ENCODE measurements at places on chromosomes 3 and 15.

GRCh38 chr3:20069178-20069532, 28.9 kb downstream of the KAT2B start:
- no peak for DNase-seq

DNA sequence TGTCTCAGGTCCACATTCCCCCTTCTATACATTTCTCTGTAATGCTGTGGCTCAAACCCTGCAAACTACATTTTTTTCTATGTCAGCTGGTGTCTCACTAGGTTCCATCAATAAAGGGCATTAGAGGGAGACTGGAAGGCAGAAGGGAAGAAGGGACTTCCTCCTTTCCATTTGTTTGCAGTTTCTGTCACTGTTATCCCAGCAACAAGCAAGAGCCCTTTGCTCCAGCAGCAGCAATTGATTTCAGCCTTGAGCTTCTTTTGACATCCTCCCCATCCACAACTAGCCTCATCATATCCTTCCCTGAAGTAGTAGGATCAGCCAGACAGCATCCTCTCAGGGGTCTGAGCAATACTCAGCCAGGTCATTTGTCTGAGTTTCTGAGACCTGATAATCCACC, 5.3 kb upstream of the NCK1 start:
- no peak for DNase-seq

DNA sequence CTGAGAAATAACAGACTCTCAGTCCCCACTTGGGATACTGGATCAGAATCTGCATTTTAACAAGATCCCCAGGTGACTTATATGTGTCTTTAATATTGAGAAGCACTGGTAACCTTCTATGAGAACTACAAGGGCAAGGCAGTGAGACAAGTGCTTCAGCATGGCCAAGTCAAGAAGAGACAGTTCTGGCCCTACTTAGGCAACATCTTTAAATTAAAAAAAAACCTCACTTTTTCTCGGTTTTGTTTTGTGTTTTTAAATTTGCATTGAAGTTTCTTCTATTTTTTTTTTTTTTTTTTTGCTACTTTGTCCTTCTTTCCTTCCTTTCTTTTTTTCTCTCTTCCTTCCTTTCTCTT, 42.5 kb upstream of the SPTSSB start:
- no peak for DNase-seq

GRCh38 chr3:48356419-48356818, 15.6 kb upstream of the FBXW12 start:
- DNase-seq = no peak

- peak; percentile 27 for DNase-seq
Measured at GRCh38 chr15:49155834-49156627, 632 bp upstream of the COPS2 start.

GRCh38 chr3:47877290-47877689, 74.4 kb downstream of the DHX30 start:
- no peak for DNase-seq

- DNase-seq = peak; percentile 58
Measured at GRCh38 chr15:65376767-65377104, 1.1 kb downstream of the IGDCC3 start.

DNA sequence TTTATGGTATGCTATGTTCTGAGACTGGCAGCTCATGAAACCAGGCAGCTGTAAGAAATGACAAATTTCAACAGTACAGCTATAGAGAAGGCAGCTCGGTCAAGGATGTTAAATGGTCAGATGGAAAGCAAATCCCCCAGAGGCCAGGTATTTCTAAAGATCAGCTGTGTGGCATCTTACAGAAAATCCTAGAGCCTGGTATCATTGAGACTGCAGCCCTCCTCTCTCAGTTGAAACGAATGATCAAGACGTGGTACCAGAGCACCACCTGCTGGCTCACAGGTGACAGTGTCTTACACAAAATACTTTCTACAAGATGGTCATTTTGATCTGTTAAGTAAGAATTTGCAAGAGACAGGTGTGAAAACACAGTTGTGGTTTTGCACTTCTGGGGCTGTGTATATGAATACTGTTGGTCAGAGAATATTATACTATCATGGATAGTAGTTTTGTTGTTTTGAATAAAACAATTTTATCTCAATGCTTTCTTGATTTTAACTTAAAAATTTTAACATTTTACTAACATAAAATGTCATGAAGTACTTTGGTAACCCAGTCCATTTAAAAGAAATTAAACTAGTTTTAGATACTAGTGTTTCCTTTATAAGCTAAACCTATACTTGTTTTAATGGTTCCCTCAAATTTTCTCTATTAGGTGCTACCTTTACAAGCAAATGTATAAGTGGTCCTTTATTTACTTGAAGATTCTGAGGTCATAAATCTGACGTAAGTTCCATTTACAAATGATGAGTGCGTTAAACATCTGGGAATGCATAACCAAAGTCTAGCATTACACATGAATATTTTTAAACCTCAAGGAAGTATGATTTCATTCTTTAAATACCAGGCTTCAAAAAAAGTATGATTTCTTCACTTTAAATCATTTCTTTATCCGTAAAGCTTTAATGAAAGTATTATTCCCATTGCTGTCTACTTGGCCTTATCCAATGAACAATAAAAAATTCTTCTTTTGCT, 121.8 kb downstream of the PDZRN3 start:
- DNase-seq = peak; percentile 71

- DNase-seq = no peak
Measured at GRCh38 chr3:134229038-134229437, 21.6 kb downstream of the RYK start.

DNA sequence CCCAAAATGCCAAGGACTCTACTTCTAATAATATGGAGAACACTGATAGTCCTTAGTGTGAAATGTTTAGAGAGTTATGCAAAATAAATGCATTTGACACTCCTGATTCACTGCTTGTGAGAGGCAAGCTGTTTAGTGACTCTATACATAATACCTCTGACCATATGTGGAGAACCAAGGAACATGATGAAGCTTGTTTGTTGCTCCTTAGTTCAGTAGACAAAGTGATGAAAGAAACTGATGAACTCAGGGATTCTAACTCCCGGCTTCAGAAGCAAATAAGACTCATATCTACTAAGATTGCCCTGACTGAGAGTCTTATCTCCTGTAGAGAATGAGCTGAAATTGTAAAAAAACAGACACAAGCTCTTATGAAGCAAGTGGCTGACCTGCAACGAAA, 41.3 kb downstream of the PEX5L start:
- DNase-seq = no peak

GRCh38 chr3:163327086-163327485, 1751.2 kb downstream of the SI start:
- DNase-seq = no peak

DNA sequence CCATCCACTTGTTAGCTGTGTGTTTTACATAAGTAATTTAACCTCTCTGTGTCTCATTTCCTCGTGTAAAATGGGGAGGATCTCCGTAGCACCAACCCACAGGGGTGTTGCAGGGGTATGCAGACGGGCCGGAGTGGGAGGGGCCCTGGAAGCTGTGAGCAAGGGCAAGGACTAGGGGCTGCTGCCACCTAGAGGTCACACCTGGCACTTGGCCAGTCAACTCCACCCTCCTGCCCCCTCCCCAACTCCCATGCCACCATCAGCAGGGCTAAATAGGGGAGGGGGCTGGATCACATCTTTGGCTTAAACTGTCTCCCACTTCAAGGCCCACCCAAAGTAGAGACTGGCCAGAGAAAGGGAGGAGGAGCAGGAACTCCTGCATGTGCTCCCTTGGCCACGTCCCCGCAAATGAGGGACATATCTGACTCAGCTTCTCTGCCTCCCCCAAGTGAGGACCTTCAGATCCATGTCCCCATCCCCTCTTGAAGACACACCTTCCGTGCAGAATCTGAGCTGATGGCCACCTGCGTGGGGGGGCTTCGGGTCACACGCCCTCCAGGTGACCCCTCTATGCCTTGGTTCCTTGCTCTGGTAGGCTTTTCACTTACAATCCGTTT, 2.6 kb downstream of the CCDC9B start:
- DNase-seq = peak; percentile 84

GRCh38 chr3:34568766-34569165, 770.3 kb downstream of the PDCD6IP start:
- peak; percentile 0 for DNase-seq

- DNase-seq = no peak
Measured at GRCh38 chr3:127998596-127998995, 53.6 kb upstream of the SEC61A1 start.

- DNase-seq = peak; percentile 31
Measured at GRCh38 chr15:67824197-67824968, 926 bp upstream of the SKOR1 start.

DNA sequence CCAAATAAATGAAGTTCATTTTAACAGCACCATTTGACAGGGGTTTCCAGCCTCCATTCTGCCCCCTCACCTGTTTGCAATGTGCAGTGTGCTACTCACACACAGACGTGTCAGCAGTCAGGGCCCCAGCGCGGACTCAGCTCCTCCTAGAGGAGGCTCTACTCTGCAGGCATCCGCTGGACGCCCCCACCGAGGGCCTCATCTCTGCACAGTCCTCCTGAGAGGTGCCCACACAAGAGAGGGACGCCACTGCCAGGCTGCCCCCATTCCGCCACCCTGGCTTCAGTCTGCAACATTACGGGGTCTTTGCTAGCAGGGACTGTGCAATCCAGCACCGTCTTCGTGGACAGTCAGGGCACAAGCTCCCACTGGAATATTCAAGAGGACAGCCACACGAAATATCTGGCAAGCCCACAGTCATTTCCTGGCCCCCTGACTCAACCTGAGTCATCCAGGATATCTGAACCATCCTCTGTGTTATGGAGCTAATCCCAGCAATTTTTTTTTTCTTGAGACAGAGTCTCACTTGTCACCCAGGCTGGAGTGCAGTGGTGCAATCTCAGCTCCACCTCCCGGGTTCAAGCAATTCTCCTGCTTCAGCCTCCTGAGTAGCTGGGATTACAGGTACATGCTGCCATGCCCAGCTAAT, 255.0 kb downstream of the OCA2 start:
- DNase-seq = no peak

DNA sequence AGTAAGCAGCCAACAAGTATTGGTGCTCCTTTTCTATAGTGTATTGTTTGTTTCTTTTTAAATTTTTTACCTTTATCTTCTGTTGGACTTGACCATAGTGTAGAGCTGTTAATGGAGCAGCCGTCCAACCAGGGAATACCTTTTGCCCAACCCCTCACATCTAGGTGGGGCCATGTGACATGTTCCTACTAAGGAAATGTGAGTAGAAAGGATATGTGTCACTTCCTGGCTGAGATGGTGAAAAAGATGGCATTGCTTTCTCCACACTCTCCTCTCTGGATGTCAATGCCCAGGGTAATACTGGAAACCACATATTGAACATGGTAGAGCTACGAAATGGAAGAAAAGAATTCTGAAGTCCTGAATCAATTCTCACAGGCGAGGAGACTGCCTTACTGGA, 218.8 kb downstream of the TBL1XR1 start:
- no peak for DNase-seq

DNA sequence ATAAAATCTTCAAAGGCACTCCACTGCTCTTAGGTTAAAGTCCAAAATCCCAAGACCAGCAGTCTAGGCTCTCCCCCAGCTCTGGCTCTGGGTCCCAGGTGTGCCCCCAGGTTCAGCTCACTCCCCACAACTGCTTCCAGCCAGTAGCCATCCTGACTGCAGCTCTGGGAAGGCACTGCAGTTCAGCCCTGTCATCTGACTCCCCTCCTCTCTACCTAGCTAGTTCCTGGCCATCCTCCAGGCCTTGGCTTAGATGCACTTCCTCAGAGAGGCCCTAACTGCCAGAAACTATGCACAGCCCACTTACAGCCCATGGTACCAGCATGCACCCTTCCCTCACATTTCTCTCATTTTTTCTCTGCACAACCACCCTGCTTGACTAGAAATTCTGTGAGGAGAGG, 25.5 kb downstream of the TBC1D2B start:
- no peak for DNase-seq

- DNase-seq = no peak
Measured at GRCh38 chr3:27224197-27224596, 145.0 kb downstream of the NEK10 start.

DNA sequence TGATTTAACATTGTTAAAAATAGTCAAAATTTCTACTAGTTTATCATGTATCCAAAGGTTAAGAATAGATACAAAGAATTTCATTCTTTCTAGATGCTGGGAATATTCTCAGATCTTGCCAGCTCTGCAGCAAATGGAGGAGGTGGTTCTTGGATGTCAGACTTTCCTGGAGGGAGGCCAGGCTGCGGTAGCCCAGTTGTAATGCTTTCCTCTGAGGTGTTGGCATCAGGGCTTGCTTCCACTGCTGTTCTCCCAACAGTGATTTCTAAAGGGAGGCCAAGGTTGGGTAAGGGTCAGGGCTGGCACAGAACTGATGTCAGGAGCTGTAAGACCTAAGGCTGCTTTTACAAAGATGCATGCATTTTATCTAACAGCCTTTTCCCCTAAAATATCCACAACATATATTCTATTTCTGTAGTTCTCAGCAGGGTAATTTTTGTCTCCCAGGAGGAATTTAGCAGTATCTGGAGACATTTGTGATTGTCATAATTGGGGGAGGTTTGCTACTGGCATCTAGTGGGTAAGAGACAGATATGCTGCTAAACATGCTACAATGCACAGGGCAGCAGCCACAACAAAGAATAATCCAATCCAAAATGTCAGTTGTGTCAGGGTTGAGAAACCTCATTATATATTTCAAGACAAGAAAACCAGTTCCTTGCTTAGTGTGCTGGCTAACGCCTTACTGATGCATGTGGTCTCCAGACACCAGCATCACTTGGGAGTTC, 42.0 kb upstream of the SPTSSB start:
- no peak for DNase-seq

DNA sequence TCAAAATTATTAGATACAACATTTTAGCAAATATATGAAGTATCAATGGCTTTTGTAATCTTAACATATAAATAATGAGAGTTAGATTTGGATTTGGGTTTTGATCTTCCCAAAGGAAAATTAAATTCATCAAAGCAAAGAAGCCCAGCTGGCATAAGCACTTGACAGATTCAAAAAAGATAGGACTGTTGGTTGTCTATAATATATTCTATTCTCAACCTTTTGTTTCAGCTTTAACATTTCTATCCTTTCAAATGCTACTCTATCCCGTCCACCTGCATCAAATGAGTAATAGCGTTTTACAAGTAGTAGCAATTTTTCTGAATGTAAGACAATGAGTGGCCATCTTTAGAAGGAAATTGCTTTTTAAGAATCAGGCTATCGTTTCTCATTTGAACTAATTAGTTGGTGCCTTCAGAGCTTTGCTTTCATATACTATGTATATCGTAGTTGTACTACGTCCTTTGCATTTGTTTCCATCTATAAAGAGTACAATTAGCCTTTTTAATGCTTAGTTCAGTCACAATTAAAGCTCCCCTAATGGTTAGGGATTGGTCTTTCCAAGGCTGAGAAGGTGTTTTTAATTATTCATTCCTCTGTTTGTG, 278.0 kb downstream of the UBE2E2 start:
- DNase-seq = no peak

GRCh38 chr3:30610702-30611368, 4.4 kb downstream of the TGFBR2 start:
- DNase-seq = no peak
